T-helper 22 cell (primary cell): ENCODE measurements at places on chromosomes 1 and 21.

- DNase-seq, result no peak
These were observed 66.1 kb downstream of the ADARB1 start for GRCh38 chr21:45140346-45140940.

- DNase-seq, result no peak
These were observed 868 bp downstream of the C1orf21 start for GRCh38 chr1:184387476-184388318.

- no peak for DNase-seq
These were observed 137.1 kb upstream of the USP24 start for GRCh38 chr1:55352080-55352810.

GRCh38 chr1:213692321-213692720 is 295.5 kb upstream of the PROX1 start:
- DNase-seq, result no peak

DNA sequence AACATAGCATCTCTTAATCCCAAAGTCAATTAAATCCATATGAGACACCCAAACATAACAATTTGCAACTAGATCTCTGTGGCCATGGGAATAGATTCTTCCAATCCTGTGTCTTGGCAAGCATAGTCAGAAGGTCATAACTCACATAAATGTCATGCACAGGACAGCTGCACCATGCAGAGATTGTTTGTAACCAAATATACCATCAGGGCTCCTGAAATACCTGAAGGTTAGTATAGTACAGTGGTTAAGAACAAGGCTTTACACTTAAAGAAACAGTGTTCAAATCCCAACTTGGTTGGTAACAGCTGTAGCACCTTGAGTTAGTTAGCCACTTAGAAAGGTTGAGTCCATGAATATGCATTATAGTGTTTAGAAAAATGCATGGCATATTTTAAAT is 82.6 kb upstream of the CCDC190 start:
- no peak for DNase-seq

DNA sequence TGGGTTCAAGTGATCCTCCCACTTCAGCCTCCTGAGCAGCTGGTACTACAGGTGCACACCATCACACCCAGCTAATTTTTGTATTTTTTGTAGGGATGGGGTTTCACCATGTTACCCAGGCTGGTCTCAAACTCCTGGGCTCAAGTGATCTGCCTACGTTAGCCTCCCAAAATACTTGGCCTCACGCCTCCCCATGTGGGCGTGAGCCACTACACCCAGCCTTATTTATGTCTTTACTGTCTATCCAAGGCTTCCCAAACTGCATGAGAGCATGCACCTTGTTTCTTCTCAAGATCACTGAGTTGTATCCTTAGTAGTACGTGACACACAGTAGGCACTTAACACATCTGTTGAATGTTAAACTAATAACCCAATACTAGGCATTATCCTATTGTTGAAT is 14.2 kb downstream of the WASF2 start:
- DNase-seq, result no peak

DNA sequence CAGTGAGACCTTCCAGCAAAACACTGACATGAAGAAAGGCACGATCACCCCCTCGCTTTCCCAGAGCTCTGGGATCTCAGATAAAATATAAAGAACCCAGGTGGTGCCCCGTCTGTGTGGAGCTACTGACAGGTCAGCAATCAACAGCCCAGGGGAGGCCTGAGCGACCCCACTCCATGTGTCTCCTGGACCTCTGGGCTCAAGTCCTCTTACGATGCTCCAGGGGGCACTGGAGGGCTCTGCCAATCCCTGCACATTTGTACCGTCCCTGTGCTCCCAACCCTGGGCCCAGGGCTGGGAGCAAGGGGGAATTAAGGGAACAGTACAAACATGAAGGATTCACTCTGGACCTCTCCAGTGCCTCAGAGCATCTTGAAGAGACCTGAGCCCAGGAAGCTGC is 12.5 kb downstream of the S100A7A start:
- no peak for DNase-seq

DNA sequence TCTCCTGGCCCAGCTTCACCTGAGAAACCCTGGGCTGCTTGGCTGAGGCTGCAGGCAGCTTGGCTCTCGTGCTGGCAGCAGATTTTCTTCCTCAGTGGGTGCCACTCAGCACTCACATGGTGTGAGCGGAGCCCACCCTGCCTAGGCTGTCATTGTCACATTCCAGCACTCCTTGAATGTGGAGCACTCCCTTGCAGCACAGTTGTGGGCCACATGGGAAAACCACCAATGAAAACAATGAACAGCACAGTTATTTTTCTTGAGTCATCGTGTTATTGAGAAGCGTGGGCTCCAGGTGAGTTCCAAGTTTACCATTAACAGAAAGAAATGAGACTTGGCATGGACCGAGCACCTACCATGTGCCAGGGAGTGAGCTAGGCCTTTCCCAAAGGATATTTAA is 27.2 kb upstream of the TRIM67 start:
- no peak for DNase-seq

- DNase-seq, result no peak
These were observed 7.2 kb upstream of the BECN2 start for GRCh38 chr1:241950390-241950789.

GRCh38 chr1:211487082-211487481 is 4.9 kb downstream of the RD3 start:
- no peak for DNase-seq

- DNase-seq, result no peak
These were observed 117.5 kb upstream of the NEGR1 start for GRCh38 chr1:72399807-72400206.

DNA sequence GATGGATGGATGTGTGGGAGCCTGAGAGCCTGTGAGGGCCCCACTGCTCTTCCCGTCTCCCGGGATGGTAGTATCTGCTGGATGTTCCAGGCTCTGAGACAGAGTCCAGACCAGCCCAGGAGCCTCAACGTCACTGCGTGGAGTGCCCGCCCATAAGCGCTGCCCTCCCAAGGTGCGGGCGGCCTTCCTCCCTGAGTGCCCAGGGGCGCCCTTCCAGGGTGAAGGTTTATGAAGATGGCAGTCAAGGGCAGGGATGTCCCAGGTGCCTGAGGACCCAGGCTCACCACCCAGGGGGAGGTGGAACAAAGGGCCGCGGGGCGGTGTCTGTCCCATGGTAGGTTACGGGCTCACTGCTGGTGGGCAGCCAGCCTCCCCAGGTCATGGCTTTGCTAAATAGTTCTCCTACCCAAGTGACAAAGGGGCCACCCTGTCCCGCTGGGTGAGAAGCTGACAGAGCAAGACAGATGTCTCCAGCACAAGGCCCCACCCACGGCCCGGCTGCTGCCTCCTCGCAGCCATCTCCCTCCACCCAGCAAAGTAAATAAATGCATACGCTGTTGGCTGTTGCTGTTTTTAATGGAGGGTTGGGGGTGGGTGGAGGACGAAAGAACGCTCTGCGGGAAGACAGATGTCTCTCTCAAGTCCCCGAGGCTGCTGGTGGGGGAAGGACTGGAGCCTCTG is 9.0 kb upstream of the GPR153 start:
- no peak for DNase-seq

DNA sequence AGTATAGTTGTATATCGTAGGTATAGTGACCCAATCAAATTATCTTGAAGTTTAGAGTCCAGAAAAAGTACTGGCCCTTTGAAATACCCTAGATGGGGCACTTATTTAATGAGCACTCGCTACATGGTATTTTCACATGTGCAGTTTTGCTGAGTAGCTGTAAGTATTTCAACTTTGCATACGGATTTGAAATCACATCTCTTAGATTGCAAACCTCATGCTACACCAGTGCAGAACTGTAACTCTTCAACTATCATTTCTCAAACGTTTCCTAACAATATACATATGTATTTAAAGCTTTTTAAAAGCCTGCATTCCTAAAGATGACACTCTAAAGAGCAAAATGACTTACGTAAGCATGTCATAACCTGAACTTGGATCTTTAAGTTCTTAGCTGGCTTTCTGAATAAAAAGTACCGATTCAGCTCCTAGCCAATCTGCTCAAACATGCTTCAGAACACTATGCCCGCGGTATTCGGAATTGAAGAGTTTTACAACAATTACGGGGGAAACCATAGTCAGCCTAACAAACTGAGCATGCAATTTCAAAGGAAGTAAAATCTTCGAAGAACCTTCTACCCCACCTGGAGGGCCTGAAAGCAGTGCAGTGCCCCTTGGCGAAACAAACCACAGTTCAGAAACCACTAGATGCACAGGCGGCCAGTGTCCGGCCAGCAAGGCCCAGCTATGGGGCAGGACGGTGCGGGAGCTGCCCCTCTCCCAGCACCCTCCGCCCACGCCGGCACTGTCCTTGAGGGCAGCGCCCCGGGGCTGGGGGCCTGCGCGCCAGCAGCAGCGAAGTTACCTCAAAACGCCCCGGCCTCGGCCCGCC is 863 bp downstream of the FH start:
- peak; percentile 0 for DNase-seq

DNA sequence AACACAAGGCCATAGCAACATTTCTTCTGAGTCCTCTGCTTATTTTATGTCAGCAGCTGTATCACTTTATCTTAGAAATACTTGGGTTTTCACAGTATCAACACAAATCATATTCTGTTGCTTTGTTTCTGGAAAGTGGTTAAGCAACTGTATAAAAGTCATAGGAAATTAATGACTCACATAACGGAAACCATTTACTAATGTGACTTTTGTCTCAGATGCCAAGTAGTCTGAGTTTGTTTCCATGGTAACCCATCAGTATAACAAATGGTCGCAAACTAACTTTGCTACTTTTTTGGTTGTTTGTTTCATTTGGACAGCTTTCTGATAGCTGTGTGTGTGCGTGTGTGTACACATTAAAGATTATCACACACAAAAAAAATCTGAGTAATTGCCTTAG is 31.1 kb downstream of the EEIG2 start:
- DNase-seq, result peak; percentile 17

GRCh38 chr1:157955221-157955620 is 38.2 kb upstream of the KIRREL1 start:
- DNase-seq, result no peak

DNA sequence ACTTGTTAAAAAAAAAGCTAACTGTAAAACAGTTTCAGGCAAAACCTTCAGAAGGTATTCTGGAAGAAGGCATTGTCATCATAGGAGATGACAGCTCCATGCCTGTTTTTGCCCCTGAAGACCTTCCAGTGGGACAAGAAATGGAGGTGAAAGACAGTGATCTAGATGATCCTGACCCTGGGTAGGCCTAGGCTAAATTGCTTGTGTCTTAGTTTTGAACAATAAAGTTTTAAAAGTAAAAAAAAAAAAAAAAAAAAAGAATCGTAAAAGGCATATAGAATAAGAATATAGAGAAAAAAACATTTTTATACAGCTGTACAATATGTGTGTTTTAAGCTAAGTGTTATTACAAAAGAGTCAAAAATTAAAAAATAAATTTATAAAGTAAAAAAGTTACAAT is 106.6 kb upstream of the PLXNA2 start:
- DNase-seq, result no peak

- peak; percentile 39 for DNase-seq
These were observed 758 bp downstream of the PTBP2 start for GRCh38 chr1:96722161-96722922.

- no peak for DNase-seq
These were observed 71.8 kb downstream of the IER5 start for GRCh38 chr1:181160322-181160721.

DNA sequence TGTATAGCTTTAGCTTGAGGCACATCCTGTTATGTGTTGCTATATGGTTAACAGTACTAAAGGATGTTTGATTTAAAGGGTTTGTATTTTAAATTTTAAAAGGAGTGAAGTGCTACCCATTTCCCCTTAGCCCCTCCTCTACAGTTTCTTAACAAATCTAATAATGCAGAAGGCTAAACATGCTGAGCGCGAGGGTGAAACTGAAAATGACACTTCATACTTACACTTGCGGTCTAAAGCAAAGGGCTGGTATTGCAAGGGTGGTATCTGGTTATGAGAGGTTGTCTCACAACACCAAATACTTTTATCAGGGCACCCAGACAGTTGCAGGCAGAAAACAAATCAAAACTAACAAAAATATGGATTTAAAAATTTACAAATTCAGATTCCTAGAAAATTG is 172.3 kb downstream of the SIPA1L2 start:
- no peak for DNase-seq

GRCh38 chr21:44438531-44439210 is 16.6 kb upstream of the LRRC3 start:
- no peak for DNase-seq

- DNase-seq, result no peak
These were observed 45.4 kb upstream of the ATP1B1 start for GRCh38 chr1:169060919-169061639.

GRCh38 chr1:225899044-225899925 is 10.3 kb upstream of the LEFTY1 start:
- no peak for DNase-seq

GRCh38 chr1:2073382-2074230 is 23.4 kb downstream of the PRKCZ start:
- DNase-seq, result no peak

- DNase-seq, result no peak
These were observed 111.4 kb upstream of the SNX7 start for GRCh38 chr1:98550076-98550475.

- DNase-seq, result no peak
These were observed 1.3 kb downstream of the FOXJ3 start for GRCh38 chr1:42333662-42334239.

GRCh38 chr1:230430499-230430898 is 4.4 kb upstream of the PGBD5 start:
- no peak for DNase-seq

DNA sequence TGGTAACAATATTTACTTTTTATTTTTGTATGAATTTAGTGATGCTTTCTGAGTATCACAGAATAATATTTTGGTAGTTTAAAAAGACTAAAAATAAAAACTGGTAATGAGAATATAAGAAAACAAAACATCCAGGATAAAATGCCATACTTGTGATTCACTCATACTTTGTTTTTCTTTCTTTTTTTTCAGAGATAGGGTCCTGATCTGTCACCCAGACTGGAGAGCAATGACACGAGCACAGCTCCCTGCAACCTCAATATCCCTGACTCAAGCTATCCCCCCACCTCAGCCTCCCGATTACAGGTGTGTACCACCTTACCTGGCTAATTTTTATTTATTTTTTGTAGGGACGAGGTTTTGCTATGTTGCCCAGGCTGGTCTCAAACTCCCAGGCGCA is 64.2 kb upstream of the ADAM30 start:
- DNase-seq, result no peak

GRCh38 chr1:1374589-1374928 is 448 bp downstream of the AURKAIP1 start:
- DNase-seq, result no peak

DNA sequence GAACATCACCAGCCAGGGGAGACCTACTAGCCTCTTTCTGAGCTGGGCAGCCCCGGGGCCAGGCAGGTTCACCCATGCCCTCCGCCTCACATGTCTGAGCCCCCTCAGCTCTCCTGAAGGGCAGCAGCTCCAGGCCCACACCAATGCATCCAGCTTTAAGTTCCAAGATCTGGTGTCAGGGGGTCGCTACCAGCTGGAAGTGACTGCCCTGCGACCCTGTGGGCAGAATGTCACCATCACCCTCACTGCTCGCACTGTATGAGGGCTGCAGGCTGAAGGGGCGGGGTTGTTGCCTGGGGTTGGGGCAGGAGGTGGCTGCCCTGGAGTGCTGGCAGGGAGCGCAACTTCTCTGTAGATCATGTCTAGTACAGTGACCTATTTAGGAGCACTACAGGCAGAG is 8.5 kb upstream of the PTPN7 start:
- no peak for DNase-seq

- no peak for DNase-seq
These were observed 15.4 kb upstream of the ADAR start for GRCh38 chr1:154623358-154623757.
